ENCODE measurements at places on chromosomes 3 and 15. TPM values are rescaled to one million over a fixed set of nuclear protein-coding genes. Genes with fewer than 3 reads are reported as not detected.
A peak's percentile ranks its signal among the peaks of the same experiment; 100 is the strongest.

Gene SMAD6
- total RNA-seq = 0.40 TPM

Gene FANCD2OS
- not detected for total RNA-seq

Gene CKMT1A
- 0.66 TPM for total RNA-seq

Gene PPM1L
- total RNA-seq = 2.7 TPM

Gene ITPKA
- total RNA-seq = 3.8 TPM

Gene CACNA2D3
- total RNA-seq = not detected

Gene HYAL1
- 0.28 TPM for total RNA-seq

DNA sequence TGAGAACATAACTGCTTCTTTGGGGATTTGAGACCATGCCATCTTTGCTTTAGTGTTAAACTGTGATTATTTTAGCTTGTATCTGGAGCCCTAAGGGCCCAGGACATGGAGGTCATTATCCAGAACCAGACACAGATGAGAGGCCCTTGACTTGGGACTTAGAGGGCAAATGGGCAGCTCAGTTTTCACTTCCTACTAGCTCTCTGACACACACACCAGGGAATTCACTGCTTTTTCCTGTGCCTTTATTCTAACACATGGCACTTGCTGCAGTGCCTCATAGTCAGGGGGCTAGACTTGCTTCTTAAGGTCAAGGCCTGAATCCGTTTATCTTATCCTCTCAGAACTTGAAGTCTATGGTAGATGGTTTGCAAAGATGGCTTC is 33.3 kb downstream of the AMOTL2 start:
- no peak for DNase-seq

- no peak for DNase-seq
These were observed 67.2 kb downstream of the LPP start for GRCh38 chr3:188220988-188221818.

DNA sequence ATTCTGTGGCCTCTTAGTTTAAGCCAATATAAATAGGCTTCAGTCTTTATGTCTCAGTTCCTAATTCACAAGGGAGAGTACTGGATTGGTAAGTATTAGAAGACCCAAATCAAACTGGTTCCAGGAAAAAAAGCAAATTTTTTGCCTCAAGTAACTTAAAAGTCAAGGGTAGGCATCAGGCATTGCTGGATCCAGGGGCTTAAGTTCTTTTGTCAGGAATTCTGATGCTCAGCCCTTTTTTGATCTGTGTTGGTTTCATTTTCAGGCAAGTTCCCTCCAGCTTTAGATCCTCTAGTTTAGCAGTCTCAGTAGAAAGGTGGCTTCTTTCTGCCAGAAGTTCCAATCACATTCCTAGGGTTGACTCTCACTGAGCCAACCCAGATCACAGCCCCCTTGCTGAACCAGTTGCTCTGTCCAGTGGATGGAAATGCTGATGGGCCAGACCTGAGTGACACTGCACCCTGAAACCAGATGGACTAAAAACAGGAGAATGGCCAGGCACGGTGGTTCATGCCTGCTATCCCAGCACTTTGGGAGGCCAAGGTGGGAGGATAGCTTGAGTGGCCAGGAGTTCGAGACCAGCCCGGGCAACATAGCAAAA is 253.5 kb downstream of the SHQ1 start:
- no peak for DNase-seq

DNA sequence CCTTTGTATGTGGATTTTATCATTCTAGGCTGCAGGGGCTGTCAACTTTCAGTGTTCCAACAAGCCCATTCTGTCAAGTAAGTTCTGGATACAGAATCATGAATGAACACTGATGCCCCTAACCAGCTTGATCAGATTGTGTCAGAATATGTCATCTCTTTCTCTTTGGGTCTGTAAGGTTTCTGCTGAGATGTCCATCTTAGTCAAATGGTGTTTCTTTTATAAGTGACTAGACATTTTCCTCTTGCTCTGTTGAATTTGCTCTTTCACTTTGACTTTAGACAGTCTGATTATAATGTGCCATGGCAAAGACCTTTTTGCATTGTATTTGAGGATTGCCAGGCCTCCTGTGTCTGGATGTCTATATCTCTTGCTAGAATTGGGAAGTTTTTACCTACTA is 660.9 kb upstream of the CBLB start:
- peak; percentile 31 for DNase-seq

GRCh38 chr3:184889312-184889904 is 77.4 kb downstream of the VPS8 start:
- no peak for DNase-seq

GRCh38 chr3:182058488-182058887 is 346.8 kb downstream of the SOX2 start:
- no peak for DNase-seq

DNA sequence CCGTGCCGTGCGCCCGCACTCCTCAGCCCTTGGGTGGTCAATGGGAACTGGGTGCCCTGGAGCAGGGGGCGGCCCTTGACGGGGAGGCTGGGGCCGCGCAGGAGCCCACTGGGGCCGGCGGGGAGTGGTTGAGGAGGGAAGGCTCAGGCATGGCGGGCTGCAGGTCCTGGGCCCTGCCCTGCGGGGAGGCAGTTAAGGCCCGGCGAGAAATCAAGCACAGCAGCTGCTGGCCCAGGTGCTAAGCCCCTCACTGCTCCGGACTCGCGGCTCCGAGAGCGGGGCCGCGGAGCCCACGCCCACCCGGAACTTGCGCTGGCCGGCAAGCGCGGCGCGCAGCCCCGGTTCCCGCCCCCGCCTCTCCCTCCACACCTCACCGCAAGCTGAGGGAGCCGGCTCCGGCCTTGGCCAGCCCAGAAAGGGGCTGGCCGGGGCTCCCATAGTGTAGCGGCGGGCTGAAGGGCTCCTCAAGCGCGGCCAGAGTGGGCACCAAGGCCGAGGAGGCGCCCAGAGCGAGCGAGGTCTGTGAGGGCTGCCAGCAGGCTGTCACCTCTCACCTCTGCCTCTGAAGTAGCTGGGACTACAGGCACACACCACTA is 7.8 kb downstream of the GP9 start:
- DNase-seq = peak; percentile 73

GRCh38 chr3:73431183-73431900 is 193.4 kb downstream of the PDZRN3 start:
- DNase-seq = no peak

DNA sequence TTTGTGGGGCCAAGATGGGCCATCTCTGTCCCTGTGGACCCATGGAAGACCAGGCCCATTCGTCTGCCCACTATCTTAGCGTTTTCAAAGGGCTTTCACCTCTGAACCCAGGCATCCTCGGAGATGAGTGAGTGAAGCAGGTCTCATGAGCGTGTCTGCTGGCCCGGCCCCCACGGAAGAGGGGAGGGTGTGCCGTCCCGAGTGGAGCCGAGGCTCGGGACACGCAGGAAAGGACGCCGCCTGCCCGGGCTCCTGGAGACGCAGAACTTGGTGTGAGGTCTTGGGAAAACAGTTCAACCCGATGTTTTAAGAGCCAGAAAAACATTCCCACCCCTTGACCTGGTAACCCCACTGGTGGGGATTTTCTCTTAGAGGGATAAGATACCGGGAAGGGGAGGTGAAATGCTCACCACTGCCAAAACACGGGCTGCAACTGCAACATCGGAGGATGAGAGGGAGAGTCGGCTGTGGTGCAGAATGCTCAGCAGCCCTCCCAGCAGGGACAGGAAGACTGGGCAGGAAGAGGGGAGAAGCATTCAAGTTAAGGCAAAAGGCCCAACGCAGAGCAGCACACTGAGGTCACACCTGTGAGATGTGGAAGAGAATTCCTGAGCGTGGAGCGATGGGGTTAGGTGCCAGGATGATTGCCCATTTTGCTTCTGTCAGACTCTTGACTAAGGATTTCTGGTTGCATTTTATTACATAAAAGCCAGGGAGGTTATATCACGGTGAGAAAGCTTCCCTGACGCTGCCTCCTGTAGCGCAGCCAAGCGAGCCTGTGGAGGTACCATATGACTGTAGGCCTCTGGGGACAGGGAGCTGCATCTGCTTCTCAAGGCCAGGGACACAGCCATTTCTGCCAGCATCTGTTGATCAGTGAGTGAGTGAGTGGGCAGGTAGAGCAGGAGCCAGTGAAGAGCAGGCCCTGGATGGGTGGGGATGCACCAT is 14.1 kb upstream of the STAB1 start:
- no peak for DNase-seq

- peak; percentile 60 for DNase-seq
These were observed 28.1 kb upstream of the INSYN1 start for GRCh38 chr15:73781038-73781925.

Data from activated CD4-positive, alpha-beta T cell treated with anti-CD3 and anti-CD28 coated beads, Interleukin-2, amount 10 ng/mL, durations not matched to agents 24 days and 14 days (primary cell).